ENCODE measurements at places on chromosomes 13 and 19.

DNA sequence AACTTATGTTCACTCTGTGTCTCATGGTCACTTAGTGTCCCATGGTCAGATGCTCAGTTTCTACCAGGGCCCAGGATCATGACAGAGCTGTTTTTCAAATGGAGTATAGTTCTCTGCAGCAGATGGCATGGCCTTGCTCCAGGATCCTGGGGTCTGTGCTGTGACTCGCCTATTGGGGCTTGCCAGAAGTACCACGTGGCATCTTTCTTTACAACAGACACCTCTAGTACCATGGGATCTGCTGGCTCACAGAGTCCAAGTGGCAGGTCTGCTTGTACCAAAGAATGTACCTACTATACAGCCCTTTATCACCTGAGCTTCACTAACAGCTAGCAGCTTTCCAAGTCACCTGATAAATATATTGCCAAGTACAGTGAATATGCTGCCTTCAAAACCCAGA is 6.0 kb upstream of the RNF6 start:
- no peak for DNase-seq

DNA sequence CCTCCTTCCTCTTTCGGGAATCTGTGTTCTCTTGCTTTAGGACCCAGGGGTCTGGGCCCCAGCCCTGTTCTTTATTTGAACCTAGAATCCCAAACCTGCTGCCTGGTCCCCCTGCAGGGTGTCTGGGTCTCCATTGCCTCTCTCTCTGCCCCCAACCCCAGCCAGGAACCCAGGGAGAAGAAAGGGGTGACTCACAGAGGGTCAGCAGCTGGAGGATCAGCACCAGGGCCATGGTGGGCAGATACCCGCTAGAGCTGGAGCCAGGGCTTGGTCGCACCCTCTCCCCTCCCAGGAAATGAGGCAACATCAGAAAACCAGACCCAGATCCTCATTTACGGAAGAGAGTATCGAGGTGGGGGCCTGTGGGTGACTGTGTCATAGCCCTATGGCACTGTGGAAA is at the start of gene OSCAR:
Gene OSCAR, minus strand, starts transcription at position 243 of the 400 bp plus-strand sequence. Its CDS starts 11 bp downstream, at position 232.
- no peak for DNase-seq

DNA sequence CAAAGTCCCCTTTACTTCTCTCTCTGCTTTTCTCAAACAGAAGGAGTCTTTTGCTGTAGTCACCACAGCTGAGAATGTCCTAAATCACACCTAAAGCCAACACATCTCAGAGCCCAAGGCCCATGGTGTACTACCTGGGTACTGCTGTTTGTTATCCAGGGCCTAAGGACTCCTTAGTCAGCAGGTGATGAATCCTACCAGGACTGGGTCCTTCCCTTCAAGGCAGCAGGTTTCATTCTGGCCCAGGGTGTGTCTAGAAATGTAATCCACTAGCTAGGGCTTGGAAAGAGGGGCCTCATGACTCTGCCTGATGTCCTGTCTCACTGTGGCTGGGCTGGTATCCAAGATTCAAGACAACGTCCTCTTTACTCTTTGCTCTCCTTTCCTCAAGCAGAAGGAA is 36.2 kb upstream of the ENOX1 start:
- DNase-seq, result no peak

DNA sequence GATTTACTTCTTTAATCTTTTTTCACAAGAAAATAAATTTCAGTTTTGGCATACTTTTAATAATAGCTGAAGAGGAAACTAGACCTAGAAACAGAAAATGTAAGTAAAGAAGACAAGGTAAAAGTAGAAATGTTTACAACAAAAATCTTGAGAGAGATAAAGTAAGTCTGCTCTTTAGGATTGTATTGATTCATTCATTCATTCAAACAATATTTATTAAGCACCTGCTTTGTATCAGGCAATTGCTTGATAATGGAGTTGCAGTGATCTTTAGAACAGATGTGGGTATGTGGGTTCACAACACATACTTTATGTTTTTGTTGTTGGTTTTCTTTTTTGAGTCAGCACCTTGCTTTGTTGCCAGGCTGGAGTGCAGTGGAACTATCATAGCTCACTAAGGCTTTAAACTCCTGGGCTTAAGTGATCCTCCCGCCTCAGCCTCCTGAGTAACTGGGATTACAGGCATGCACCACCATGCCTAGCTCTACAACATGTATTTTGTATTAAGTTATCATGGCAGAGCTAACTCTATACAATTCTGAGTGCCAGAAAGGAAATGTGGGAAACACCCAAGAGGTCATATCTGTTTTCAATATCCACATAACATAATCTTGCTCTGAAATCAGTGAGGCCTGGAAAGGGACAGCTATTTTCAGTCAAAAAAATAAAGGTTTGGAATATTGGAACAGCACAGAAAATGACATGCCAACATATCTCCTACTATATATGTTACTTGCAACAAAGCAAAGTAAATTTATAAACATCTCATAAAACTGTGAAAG is 8.8 kb upstream of the SPART start:
- no peak for DNase-seq

- no peak for DNase-seq
Measured at GRCh38 chr13:101289764-101290163, 126.5 kb downstream of the NALCN start.

DNA sequence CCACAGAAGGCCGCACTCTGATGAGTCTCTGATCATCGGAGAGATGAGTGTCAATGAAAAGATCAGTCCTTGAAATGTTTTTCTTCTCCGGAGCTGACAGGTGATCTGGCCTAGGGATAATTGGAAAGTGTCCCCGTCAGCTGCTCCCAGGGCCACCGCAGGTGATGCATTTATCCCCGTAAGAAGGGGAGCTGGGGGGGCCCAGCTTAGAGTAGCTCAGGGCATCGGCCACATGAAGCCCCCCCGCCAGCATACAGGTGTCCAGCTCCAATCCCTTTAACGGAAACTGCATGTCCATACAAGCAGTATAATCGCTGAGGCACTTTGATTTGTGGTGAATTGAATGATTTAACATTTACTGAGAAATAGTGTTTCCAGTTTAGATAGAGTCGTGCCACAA is 27.7 kb downstream of the ATP4B start:
- no peak for DNase-seq
